Natural killer cell treated with Interleukin-12 subunit alpha and Interleukin-12 subunit beta and Interleukin-15 and Interleukin-18, amount 100 ng/mL, for 72 hours (primary cell): ENCODE measurements at places on chromosomes 12 and 14. TPM values are rescaled to one million over a fixed set of nuclear protein-coding genes. Genes with fewer than 3 reads are reported as not detected.

The HOXC10 gene
- not detected for total RNA-seq

DNA sequence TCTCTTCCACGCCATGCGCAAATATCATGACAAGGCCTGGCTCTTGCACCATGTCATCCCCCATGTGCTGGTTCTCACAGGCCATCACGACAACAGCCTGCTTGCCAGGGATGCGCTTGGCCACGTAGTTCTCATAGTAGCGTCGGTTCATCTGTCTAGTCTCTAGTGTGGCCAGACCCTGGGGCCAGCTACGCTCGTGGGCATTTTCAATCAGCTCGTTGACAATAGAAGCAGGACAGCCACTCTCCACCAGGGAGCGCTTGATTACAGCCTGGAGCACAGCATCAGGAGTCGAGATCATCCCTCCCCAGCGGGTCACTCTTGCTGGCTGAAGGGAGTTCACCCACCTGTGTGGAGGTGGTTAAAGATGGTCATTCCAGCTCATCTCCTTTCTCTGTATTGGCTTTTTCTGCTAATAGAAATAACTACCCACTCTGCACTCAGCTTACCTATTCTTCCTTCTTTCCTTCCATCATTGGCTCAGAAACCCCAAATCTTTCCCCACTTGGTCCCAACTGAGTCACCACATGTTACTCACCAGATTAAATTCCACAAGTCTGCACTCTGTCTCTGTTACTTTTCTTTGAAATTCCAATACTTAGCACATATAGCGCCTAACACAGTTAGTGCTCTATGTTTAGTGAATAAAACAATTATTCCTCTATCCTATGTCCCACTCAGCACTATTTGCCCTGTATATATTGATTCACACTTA, 15.1 kb downstream of the RNF41 start:
- DNase-seq: no peak

DNA sequence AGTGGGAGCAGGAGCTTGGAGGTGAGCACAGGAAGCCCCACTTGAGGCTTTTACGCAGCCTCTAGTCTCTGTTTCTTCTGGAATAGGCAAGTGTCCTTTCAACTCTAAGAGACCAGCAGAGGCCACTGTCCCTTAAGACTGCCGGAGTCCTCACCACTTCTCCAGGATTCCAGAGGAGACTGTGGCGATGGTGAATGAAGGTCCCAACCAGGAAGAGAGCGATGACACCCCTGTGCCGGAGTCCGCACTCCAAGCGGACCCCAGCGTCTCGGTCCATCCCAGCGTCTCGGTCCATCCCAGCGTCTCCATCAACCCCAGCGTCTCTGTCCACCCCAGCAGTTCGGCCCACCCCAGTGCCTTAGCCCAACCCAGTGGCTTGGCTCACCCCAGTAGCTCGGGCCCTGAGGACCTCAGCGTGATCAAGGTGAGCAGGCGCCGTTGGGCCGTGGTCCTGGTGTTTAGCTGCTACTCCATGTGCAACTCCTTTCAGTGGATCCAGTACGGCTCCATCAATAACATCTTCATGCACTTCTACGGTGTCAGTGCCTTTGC, 442 bp downstream of the FLVCR2 start:
- no peak for DNase-seq

- no peak for DNase-seq
Measured at GRCh38 chr12:71694099-71694820, 8.4 kb downstream of the TMEM19 start.

The POTEG gene
- not detected for total RNA-seq

GRCh38 chr14:100096656-100097055, 31.4 kb downstream of the EVL start:
- DNase-seq: no peak

The SLC7A8 gene
- total RNA-seq: 3.5 TPM

The FNTB gene
- 13.4 TPM for total RNA-seq

GRCh38 chr12:24488091-24488596, 460.8 kb downstream of the BCAT1 start:
- no peak for DNase-seq

The GALNT16 gene
- 0.05 TPM for total RNA-seq

DNA sequence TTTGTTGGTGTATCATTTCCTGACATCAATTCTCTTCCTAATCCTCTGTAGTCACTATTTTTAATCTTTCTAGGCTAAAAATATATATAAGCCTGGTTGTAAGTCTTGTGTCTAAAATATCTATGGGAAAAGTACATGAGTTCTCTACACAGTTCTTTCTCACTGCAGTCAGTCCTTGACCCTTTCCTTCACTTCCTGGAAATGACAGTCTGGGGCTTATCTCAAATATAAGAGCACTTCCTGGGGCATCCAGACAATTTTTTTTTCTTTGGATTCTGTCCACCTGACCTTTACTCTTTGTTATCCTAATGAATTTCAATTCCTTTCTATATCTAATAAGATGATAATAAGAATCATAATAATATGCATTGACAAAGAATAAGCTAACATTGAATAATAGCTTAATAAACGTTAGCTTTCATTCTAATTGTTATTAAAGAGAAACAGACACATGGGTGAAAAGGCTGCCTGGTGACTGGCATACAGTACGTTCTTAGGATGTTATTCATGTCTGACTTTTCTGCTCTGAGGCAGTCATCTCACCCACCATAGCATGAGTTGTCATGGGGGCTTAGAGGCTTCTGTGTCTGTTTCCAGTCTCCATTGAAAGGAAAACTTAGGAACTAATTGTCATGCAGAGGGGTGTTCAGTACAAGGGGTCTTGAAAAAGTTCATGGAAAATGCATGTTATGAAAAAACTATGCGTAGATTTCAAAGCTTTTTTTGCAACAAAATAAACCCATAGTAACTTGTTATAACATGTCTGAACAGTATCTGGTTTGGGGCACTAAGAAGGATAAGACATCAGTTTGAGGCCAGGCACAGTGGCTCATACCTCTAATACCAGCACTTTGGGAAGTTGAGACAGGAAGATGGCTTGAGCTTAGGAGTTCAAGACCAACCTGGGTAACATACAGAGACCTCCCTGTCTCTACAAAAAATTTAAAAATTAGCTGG, 66.2 kb upstream of the DNM1L start:
- DNase-seq: no peak

DNA sequence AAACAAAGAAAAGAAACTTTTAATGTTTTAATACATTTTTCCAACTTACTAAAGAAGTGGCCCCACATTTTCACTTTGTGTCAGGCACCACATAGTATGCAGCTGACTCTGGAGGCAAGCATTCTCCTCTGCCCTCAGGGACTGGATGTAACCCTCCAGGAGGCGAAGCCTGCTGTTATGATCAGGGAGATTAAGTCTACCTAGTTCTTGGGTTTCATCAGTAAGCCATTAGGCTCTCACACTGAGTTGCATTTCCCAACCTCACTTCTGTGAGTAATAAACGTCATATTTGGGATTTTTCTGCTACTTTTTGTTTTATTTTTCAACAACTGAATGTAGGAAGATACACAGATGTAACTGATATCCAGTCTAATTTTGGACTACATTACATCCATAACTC, 101.2 kb upstream of the LRFN5 start:
- no peak for DNase-seq

- peak; percentile 49 for DNase-seq
Measured at GRCh38 chr12:56110571-56110970, 5.9 kb upstream of the RPL41 start.

DNA sequence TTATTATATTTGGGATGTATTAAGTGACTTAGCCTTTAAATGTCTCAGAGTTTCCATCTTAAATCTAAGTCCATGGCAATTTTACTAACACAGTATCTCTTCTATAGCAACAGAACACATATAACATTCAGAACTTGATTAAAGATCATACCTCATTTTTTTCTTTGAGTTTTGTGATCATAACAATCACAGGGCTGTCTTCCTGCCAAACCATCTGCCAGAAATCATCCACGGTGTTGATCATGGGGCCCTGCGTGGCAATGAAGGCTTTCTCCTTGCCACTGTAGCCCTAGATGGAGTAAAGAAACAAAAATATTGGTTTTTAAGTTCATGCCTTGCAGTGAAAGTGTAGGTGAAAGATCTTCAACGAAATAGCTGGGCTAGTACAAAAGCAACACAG, 46.7 kb upstream of the PTPRB start:
- no peak for DNase-seq

- DNase-seq: no peak
Measured at GRCh38 chr12:73226593-73226992, 954.4 kb downstream of the TRHDE start.

DNA sequence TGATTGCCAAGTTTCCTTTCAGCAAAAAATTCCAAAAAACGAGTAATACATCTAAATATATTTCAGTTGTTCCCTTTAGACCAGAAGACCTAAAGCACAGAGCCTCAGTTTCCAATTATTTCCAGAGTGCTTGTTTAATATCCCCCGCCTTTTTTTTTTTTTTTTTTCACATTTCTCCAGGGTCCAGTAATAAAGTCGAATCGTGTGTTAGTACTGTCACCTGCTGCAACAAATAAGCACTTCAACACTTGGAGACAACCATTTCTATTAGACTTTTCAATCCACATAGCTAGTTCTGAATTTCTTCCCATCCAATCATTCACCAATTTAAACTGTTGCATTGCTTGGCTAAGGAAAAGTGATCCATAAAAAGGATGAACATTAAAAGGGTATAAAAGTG, 13.6 kb downstream of the PDE6H start:
- no peak for DNase-seq

DNA sequence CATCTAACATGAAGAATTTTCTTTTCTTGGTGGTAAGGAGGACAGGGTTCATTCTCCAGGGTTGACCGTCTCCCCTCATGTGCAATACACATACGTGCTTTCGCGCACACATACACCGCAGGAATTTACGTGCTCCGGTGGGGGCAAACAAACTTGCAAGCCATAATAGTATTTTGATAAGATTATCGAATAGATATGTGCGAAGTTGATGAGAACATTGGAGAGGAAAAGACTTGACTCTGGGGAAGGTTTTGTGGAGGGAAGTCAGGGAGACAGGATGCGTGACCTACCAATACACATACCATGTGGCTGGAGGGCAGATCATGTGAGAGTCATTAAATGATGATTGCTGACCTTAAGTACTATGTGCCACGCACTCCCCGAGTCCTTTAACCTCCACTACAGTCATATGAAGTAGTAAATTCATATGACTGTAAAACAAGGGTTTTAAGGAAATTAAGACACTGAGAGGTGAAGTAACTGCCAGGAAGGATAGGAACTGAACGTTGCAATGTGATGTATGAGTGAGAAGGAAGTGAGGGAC, 921 bp downstream of the RAD51B start:
- DNase-seq: no peak

DNA sequence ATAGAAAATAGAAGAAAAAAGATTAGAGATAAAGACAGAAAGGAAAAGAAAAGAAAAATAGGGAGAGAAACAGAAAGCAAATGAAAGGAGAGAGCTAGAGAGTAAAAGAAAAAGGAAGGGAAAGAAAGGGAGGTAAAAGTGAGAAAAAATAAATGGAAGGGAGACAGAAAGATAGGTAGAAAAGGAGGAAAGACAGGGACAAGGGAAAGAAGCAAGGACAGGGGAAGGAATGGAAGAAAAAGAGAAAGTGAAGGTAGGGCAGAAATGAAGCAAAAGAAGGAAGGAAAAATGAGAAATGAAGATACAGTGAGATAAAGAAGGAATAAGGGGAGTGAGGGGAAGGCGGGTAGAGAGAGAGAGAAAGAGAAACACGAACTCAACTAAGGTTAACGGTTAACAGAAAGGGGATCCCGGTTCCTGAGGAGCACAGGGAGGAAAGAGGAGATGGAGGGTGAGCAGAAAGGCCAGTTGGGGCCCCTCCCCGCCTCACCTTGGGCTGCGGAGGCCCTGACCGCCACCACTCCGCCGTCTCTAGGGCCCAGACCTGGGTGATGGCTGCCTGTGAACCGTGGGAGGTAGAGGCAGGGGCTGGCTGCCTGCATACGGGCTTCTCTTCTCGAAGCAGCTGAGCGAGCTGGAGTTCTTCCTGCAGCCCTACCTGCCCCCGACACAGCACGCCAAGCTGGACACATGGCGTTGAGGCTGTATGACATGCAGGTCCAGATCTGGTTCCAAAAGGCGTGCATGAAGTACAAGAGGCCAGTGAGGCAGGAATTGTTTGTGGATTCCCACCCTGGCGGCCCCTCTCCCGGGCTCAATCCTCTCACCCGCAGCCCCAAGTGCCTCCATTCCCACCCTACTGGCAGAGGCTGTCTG, 59.5 kb downstream of the SMUG1 start:
- DNase-seq: no peak

The GDF11 gene
- 18.4 TPM for total RNA-seq

DNA sequence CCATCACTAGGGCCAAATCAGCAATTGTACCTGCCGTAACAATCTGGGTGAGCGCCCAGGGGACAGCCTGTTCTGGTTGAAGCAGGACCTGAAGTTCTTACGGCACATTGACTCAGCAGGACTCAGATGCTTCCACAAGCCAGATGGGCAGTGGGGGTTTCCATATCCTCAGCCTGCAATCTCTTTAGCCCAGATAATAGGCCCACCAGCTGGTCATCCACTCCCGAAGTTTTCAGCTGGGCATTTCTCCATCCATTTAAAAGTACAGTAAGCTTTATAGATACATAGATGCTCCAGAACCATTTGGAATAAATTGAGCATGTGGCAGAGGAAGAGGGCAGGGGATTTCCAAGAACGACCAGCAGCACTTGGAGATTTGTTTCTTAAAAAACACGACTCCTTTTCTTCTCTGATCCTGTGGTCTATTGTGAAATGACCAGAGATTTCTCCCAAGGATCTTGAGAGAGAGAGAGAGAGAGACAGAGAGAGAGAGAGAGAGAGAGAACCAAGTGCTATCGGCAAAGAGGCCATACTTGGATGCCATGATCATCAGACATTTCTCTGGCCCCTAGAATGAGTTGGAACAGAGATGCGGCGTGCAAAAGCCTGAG, 74.8 kb upstream of the PLXNC1 start:
- DNase-seq: no peak

DNA sequence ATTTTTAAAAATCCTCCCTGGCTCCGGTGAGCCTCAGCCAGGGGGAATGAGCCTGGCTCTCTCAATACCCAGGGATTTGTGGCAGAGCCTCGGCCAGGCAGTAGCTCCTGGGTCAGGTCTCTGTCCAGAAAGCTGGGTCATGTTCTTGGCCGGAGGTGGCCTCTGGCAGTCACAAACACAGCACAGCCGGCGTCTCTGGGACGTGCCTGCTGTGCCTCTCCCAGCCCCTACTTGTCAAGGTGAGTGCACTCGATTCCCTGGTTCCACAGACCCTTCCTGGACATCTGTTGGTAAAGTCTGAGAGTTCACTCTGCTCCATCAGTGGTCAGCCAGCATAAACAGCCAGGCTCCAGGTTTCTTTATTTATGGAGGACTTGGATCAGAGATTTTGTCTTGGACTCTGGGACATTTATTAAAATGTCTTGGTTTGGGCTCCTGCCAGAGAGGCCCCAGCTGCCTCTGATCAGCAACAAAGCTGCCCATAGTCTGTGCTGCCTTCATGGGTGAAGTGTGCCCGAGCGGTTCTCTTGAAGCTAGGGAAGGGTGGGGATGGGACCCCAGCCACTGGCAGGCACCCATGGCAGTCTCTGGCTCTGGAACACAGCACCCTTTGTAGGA, 56.7 kb downstream of the DGLUCY start:
- no peak for DNase-seq

DNA sequence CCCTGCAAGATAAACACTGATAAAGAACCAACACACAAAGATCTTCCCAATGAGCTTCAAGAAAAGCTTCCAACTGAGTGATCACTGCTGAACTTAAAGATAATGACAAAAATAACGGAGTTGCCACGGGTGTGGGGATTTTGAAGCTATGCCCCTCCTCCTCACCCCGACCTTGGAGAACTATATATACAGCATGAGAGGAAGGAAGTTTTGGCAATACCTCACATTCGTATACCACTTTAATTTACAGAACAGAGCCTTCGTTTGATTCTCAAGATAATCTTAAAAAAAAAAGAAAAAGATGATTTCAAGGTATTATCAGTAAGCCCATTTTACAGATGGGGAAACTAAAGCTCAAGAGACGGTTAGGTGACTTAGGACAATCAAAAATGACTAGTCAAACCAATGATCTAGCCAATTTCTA, 715 bp downstream of the NEK9 start:
- no peak for DNase-seq
